ENCODE measurements at places on chromosomes 6 and 20. TPM values are rescaled to one million over a fixed set of nuclear protein-coding genes. Genes with fewer than 3 reads are reported as not detected.

The RRAGD gene
- 10.8 TPM for total RNA-seq

The CTCFL gene
- total RNA-seq, result 0.07 TPM

The GNAS-AS1 gene
- 0.35 TPM for total RNA-seq

The TCF15 gene
- 2.6 TPM for total RNA-seq

The ALDH8A1 gene
- total RNA-seq, result 0.14 TPM

The NT5E gene
- 145 TPM for total RNA-seq

The RIPOR2 gene
- total RNA-seq, result under 0.01 TPM

The VSTM2L gene
- 4.5 TPM for total RNA-seq

The ARHGAP40 gene
- total RNA-seq, result 5.6 TPM

The NKX2-2 gene
- total RNA-seq, result not detected

The WDR46 gene
- 67.9 TPM for total RNA-seq

The BCAS4 gene
- 24.0 TPM for total RNA-seq

The OR2H1 gene
- not detected for total RNA-seq

- DNase-seq, result no peak
Observed at GRCh38 chr20:46178891-46179290, 60.8 kb downstream of the CD40 start.

- no peak for DNase-seq
Observed at GRCh38 chr6:28682542-28682941, 156.9 kb downstream of the GPX5 start.

DNA sequence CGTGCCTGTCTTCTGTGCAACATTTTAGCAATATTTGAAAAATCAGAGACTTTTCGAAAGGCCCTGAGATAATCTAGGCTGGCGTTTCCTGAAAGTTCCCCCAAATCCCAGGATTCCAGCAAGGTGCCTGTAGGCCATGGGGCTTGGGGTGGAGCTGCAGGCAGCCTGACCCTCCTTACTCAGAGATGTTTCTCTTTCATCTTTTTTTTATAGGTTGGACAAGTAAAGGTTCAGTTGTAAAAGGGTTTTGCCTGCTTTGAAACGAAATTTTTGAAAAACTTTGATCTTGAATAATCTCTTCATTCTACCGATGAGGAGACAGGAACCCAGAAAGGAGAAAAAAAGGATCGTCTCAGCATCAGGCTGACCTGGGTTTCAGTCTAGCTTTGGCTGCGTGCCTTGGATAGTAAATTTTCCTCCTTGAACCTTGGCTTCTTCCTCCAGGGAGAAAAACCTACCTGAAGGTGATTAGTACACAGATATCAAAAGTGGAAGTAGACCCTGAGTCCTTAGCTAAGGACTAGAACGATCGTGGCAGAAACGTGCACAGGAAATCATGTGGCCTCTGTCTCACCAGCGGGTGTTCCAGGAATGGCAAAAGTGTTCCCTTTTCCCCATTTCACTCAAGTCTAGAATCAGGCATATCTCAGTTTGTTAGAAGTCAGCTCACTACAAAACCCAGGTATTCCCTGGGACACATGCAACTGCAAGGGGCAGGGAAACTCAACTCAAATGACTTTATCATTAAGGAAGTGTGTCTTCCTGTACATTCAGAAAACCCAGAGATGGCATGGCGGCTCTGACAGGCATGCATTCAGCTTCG is 128.2 kb upstream of the PTPN1 start:
- DNase-seq, result no peak

- no peak for DNase-seq
Observed at GRCh38 chr6:1596088-1596852, 13.4 kb upstream of the FOXC1 start.

DNA sequence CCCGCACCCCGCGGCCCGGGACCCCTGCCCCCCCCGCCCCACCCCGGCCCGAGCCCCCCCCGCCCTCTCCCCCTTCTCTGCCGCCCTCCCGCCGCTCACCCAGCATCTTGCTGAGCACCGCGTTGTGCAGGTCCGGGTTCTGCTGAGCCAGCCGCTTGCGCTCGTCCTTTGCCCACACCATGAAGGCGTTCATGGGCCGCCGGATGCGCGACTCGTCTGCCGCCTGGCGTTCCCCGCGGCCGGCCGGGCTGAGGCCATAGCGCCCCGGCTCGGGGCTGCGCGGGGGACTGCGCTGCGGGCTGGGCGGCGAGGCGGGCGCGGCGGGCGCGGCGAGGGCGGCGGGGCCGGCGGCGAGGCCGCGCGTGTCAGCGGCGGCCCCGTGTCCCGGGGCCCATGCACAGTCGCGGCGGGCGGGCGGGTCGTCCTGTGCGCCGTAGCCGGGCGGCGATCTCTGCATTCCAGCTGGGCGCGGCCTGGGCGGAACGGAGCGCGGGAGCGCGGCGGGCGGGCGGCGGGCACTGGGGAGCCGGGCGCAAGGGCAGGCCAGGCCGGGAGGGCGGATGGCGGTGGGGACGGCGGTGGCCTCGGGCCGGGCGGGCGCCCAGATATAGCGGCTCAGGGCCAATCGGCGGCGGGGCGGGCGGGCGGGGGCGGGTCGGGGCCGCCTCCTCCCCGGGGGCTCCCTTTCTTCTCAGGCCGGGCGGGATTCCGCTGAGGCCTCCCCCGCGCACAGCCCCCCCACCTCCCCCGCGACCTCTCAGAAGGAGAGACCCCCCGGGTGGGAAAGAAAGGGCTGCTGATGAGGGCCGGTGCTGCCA is at the start of gene SOX18:
TSS of gene SOX18 (minus strand) at position 580 of the 818 bp plus-strand sequence. CDS start at position 457, 123 bp downstream.
- DNase-seq, result no peak

- DNase-seq, result peak; percentile 19
Observed at GRCh38 chr20:41078329-41078728, 49.7 kb downstream of the TOP1 start.

DNA sequence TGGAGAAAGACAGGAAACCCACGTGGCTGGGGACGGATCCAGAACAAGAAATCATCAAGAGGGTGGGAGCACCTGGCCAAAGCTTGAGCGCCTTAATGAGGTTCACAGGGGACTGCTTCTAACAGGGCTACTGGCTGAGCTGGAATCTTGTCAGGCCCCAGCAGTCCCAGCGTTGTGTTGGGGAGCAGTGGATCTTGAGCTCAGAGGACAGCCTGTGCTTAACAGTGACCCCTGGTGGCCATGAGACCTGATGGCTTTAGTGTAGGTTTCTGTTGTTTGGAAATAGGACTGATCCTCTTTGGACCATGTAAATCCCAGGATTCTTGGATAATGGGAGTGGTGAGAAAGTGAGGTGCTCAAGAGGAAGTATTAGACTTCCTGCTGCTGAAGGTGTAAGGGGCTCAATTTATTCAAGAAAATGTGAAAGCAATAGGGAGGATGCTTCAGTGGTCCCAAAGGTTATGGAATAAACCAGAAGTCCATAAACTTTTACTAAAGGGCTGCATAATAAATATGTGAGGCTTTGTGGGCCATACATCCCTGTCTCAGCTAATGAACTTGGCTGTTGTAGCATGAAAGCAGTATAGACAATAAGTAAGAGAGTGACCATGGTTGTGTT is 216.2 kb downstream of the NFATC2 start:
- DNase-seq, result no peak

- no peak for DNase-seq
Observed at GRCh38 chr6:44257753-44258324, 511 bp upstream of the SLC35B2 start.

GRCh38 chr6:75201021-75201420 is 4.8 kb downstream of the COL12A1 start:
- DNase-seq, result no peak

- DNase-seq, result no peak
Observed at GRCh38 chr20:54193817-54194216, 14.1 kb upstream of the PFDN4 start.

DNA sequence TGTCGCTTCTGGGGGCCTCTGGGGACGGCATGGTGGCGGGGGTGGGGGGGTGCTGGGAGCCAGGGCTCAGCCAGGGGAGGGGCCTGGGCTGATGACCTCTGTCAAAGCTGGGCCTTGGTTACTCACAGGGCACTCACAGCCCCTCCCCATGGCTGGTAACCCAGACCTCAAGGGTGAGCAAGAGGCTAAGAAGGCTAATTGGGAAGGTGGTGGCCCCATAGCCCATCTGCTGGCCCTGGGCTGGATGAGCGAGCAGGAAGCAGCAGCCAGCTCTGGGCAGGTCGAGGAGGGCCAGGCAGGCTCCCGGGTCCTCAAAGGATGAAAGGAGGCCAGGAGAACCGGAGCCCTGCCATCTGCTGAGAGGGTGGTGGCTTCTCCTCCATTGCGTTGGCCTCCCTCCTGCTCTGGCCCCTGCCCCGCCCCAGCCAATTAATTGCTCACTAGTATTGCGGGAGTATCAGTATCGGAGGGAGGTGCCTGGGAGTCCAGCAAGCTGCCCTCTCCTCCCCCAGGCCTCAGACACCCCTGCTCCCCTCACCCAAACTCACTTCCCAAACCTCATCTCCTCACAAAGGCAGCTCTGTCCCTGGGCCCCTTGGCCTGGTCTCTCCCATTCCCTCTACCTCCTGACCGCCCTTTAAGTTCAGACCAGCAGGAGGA is 1.0 kb upstream of the CDSN start:
- no peak for DNase-seq

DNA sequence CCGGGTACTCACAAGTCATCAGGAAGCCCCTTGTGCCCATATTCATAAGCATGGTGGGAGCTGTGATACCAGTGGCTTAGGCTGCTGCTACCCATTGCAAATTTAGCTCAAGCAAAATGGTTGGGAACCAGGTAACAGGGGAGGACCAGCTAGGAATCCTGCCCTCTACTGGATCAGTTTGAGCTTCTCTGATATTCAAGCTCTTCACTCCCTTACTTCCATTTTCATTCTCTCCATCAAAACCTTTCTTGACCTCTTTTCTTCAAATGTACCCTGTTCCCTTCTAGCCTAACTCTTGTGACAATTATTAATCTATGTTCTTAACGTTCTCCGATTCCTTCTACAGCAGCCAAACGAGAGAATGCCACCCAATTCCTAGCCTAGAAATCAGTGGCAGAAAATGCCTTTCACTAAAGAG is 9.7 kb downstream of the NOL7 start:
- no peak for DNase-seq

DNA sequence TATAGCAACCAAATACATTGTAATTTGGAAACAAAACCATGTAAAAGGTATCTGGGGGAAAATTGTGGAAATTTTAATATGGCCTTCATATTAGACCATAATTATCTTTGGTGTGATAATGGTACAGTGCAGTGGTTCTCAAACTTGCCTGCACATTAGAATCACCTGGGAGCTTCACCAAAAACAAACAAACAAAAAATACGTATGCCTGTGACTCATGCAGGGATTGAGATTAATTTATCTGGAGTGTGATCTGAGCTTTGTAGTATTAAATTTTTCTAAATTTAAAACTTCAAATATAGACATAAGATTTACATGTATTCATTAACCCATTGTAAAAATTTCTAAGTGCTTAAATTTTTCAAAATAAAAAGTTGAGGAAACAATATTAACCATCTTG is 31.5 kb downstream of the ARHGAP18 start:
- no peak for DNase-seq

- no peak for DNase-seq
Observed at GRCh38 chr6:20474874-20475542, 59.2 kb upstream of the CDKAL1 start.

DNA sequence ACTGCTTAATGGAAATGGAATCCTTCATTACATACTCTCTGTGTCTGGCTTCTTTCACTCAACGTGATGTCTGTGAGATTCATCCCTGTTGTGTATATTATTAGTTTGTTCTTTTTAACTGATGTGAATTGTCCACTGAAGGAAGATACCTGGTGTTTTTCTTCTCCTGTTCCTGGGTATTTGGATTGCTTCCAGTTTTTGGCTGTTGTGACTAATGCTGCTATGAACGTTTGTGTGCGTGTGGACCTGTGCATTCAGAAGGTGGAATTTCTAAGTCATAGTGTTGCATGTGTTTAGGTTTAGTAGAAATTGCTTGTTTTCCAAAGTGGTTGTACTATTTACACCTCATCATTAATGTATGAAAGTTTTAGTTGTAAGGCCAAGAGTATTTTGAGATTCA is 3.8 kb downstream of the TULP4 start:
- DNase-seq, result no peak

DNA sequence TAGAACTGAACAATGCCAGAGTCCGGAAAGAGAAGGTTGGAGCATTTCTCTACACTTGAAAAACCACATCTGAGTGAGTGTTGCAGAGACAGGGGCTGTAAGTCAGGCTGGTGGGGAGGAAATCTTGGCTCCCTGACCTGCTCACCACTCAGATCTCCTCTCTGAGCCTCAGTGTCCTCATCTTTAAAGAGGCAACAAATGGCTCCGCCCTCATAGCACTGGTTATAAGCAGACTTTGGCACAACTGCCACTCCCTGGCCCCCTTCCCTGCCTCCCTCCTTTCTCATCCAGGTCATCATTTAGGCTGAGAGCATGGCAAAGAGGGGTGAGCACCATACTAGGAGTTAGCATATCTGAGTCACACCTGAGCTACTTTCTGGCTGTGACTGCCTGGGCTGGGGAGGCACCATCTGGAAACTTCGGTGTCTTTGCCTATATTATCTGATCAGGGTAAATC is 10.6 kb downstream of the SIRPG start:
- DNase-seq, result no peak

- peak; percentile 64 for DNase-seq
Observed at GRCh38 chr6:34243901-34244884, 4.6 kb downstream of the SMIM29 start.

DNA sequence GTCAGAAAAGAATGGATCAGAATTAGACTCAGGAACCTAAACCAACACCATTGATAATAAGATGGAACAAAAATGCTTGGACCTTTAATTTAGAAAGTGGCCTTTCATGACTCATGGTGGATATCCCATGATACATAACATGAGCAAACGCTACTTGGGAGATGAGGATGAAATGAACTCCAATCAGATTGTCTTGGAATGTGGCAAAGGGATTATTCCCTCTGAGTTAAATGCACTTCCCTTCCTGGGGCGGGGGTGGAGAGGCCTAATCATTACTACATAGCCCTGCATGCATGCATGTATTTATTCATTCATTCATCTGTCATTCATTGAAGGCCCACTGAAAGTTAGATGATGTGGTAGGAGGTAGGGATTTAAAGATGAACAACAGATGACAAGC is 174.0 kb downstream of the AIG1 start:
- DNase-seq, result no peak

DNA sequence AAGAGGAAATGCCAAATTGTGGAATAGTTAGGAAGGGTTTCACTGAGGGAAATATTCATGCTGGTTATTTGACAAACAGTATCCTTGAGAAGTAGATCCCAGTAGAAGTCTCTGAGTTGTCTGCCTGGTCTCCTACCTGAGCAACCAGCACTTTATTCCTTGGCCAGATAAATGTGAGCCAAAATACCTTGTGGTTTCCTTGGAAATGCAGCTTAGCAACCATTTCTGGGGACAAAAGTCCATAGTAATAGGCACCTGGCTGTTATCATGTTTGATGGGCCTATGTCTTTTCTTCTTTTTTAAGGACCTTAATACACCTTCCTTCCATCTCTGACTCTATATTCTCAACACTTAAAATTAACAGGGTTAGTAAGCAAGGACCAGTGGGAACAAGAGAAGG is 217.1 kb upstream of the MARCKS start:
- no peak for DNase-seq

- DNase-seq, result no peak
Observed at GRCh38 chr20:44829688-44830087, 19.3 kb upstream of the RIMS4 start.

- DNase-seq, result no peak
Observed at GRCh38 chr6:42396720-42397119, 55.0 kb downstream of the TRERF1 start.

Data from epithelial cell of proximal tubule (primary cell).